Stimulated activated naive CD8-positive, alpha-beta T cell treated with anti-CD3 and anti-CD28 coated beads, Interleukin-15, amount 100 ng/mL, for 72 hours (primary cell): ENCODE measurements at places on chromosomes 7 and 10.

GRCh38 chr10:51082857-51083256, 8.6 kb downstream of the PRKG1 start:
- DNase-seq = no peak

DNA sequence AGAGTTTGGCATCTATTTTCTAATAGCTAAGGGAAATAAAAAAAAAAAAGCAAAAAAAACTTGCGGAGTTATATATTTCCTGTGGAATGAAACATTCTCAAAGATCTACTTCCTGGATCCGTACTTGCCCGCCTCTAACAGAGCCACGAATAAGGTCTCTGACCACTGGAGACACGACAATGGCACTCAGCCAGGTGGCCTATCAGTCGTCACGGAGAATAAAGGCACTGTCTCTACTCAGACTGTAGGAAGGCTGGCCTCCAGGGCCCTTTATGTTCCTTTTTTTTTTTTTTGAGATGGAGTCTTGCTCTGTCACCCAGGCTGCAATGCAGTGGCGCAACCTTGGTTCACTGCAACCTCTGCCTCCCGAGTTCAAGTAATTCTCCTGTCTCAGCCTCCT, 58.7 kb downstream of the RGS10 start:
- DNase-seq = no peak

DNA sequence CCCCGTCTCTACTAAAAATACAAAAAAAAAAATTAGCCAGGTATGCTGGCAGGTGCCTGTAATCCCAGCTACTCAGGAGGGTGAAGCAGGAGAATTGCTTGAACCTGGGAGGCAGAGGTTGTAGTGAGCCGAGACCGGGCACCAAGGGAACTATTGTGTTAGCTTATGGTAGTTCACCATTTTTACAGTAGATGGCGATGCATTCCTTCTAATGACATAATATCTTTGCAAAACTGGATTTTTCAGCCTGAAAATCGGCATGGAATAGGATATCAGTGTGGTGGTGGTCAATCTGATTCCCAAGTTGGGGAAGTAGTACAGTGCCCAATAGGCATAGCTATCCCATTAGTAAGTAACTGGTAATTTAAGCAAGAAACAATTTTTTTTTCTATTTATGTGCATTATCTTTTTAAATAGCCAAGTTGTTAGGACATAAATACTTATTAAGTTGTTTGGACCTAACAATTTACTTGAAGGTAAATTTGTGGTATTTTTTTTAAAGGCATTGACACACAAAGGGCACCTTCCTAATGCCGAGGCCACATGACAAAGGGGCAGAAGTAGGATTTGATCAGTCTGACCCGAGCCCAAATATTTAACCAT, 17.6 kb upstream of the IMPDH1 start:
- DNase-seq = no peak

DNA sequence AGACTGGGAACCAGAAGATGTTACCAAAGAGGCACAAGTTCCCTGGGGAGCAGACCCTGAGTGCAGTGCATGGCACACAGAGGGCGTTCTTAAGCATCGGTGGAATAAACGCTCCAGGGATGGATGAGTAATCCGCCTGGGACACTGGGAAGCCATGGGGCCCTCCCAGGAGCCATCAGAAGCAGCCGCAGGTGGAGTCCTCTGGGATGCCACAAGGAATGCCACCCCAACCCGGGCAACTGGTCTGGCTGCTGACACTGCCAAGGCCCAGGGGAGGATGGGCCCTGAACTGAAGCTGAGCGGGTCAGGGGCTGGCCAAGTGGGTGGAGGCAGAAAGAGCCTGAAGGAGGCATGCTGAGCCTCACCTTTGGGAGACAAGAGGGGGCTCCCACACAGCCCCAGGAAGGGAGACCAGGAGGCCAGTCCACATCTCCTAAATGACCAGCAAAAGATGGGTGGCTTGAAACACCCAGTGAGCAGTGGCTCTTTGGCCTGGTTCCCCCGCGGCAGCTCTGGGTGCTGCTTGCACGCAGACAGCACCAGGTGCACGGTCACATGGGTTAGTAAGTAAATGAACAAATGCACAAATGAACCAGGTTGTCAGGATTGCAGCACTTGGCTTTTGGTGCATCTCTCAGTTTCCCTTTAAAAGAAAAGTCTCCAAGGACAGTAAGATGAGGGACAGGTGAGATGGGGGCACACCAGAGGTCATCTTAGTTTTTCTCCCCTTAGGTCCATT, 141.3 kb upstream of the ZMIZ1 start:
- DNase-seq = no peak

GRCh38 chr10:86583983-86584382, 62.4 kb upstream of the WAPL start:
- DNase-seq = no peak

DNA sequence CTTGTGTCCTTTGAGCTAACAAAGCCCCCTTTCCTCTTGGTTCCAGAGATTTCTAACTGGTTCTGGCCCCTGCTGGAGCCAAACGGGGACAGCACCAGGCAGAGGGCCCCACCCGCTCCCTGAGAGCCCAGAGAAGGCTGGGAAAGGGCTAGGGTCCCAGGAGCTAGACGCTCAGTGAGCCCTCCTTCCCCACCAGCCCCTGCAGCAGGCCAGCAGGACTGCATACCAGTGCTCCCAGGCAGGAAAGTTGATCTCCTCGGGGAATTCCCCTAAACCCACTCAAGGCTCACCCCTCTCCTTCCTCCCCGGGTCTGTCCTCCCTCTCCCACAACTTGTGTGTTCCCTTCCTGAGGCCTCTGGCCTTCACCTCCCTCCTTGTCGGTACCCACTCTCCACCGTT, 47.7 kb downstream of the PAX2 start:
- DNase-seq = no peak

DNA sequence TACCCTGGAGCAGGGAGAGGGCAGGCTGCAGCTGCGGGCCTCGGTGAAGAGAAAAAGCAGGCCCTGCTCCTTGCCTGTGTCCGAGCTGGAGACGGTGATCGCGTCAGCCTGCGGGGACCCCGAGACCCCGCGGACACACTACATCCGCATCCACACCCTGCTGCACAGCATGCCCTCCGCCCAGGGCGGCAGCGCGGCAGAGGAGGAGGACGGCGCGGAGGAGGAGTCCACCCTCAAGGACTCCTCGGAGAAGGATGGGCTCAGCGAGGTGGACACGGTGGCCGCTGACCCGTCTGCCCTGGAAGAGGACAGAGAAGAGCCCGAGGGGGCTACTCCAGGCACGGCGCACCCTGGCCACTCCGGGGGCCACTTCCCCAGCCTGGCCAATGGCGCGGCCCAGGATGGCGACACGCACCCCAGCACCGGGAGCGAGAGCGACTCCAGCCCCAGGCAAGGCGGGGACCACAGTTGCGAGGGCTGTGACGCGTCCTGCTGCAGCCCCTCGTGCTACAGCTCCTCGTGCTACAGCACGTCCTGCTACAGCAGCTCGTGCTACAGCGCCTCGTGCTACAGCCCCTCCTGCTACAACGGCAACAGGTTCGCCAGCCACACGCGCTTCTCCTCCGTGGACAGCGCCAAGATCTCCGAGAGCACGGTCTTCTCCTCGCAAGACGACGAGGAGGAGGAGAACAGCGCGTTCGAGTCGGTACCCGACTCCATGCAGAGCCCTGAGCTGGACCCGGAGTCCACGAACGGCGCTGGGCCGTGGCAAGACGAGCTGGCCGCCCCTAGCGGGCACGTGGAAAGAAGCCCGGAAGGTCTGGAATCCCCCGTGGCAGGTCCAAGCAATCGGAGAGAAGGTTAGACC, 138.0 kb upstream of the STK17A start:
- no peak for DNase-seq

DNA sequence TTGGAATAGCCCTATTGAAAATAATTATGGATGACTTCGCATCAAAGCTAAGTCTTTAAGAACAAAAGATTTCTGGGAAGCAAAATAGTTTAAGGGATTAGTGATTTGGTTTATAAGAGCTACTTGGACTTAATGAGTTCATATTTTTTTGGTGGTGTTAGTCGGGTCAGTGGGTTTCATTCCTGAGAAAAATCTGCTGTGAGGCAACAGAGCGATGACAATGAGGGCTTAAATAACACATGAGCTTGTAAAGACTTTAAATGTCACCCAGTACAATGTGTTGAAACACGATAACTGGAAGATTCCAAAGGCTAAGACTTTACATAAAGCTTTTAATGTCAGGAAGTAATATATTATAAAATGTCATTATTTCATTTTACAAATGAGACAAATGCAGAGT, 178.8 kb downstream of the ARL4A start:
- no peak for DNase-seq

GRCh38 chr10:128779416-128779815, 653.2 kb upstream of the MKI67 start:
- DNase-seq = no peak

DNA sequence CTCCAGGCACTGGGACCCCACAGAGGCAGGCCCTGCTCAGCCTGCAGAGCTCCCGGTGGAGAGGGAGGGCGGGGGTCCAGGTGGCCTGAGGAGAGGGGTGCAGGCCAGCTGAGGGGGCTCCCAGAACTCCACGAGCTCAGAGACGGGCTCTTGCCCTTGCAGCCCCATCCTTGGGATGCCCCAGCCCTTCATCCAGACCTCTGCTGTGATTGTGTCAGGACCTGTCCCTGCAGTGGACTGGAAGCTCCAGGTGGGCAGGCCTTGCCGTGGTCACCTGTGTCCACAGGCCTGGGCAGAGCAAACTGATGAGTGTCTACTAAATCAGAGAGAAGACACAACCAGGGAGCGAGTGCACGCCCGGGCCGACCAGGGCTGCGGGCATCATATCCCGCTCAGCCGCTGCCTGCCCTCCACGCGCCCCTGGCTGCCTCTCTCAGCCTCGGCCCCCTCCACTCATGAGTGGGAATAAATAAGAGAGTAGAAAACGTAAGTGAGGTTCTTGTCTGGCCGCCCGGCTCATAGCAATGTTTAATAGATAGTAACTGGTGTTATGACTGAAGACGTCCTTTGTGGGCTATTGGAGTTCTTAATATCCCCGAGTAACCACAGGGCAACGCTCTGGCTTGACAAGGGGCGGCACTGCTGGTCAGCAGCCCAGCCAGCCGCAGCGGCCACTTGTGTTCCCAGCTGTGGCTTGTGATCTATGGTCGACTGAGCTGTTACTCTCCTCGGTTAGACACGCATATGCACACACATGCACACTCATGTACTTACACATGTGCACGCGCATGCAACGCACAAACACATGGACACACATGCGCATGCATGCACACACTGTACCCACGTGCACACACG, 105.6 kb downstream of the LHPP start:
- no peak for DNase-seq

DNA sequence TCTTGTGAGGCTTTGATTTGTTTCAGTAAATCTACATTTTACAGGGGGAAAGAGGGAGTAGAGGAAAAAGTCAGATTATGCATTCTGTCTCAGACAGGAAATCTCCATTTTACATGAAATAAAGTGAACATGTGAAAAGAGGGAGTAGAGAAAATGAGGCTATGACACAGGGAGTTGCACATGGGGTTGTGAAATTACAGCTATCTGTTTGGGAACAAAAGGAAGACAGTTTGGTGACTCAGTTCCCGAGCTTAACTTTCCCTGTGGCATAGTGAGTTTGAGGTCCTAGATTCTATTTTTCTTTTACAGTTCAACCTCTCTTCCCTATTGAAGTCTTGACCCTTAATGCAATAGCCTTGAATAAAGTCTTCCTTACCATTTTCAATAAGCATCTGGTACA, 63.2 kb upstream of the AGR3 start:
- no peak for DNase-seq
